Stimulated activated CD4-positive, alpha-beta T cell treated with anti-CD3 and anti-CD28 coated beads, Interleukin-1b, Interleukin-23, amount 100 ng/mL, for 4 hours (primary cell): ENCODE measurements at places on chromosomes 6 and 20.

DNA sequence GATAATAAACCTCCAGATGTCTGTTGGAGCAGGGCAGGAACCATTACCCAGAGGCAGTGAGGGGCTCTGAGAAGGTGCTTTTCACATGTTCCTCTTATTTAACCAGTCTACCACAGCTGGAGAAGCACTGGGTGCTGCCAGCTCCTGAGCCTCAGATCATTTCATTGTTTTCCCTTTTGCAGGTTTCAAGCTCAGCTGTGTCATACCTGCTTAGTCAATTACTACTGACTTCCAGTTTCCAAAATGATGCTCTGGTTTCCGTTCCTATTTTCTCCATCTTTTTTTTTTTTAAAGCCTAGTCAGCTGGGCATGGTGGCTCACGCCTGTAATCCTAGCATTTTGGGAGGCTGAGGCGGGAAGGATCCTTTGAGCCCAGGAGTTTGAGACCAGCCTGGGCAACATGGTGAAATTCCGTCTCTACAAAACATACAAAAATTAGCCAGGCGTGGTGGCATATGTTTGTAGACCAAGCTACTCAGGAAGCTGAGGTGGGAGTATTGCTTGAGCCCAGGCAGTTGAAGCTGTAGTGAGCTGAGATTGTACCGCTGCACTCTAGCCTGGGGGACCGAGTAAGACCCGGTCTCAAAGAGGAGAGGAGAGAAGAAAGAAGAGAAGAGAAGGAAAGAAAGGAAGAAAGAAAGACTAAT, 6.7 kb downstream of the FLOT1 start:
- DNase-seq: no peak

DNA sequence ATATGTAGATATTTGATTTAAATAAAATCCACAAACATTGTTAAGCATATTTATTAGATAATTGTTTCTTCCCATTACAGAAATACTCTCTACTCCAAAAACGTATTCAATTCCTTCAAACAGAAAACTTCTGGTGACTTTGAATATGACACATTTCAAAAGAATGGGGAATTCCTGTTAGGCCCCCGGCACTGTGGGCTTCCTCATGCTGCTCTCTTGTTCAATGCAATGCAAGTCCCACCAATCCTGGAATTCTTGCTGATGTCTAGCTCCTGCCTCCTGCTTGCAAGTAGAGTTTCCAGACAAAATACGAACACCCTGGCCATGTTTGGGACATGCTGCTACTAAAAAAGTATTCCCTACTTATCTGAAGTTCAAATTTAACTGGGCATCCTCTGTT, 544.1 kb downstream of the QKI start:
- DNase-seq: no peak

DNA sequence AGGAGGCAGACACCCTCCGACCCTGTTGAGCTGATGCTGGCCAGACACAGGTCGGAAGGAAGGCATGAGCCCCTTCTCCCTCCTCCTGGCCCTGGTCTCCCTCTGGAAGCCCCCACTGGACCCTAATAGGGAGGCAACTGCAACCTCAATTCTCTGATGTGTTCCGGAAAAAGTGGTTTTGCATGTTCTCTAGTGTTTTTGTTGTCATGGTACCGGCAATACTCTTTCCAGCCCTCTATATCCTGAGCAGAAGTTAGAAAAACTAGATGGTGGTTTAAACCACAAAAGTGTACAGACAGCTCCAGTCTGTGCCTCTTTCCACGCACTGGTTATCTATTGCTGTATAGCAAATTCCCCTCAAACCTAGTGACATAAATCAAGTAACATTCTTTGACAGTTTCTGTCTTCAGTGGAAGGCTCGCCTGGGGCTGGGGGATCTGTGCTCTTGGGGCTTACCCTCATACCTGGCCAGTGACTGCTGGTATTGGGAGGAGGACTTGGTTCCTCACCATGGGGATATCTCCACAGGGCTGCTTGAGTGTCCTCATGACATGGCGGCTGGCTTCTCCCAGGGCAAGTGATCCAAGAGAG, 37.0 kb downstream of the SYTL3 start:
- DNase-seq: no peak

- DNase-seq: no peak
Observed at GRCh38 chr6:155382338-155382685, 68.0 kb upstream of the TFB1M start.

GRCh38 chr20:49583669-49584417, 15.9 kb upstream of the PTGIS start:
- DNase-seq: no peak

DNA sequence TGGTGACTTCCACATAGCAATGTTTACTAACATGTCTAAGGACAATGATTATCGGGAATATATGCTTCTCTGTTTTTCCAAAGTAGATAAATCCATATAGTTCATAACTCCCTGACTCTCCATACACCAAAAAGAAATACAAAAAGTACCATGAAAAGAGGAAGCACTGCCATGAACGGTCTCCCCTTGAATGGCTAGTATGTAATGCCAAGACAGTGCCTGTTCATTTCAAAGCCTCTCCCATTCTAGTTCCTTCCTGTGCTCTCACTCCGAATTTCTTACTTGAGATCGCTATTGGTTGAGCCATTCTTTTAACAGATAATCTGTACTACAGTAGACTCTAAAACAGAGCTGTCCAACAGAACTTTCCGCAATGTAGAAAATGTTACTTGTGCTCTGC, 54.8 kb upstream of the EDN1 start:
- no peak for DNase-seq

DNA sequence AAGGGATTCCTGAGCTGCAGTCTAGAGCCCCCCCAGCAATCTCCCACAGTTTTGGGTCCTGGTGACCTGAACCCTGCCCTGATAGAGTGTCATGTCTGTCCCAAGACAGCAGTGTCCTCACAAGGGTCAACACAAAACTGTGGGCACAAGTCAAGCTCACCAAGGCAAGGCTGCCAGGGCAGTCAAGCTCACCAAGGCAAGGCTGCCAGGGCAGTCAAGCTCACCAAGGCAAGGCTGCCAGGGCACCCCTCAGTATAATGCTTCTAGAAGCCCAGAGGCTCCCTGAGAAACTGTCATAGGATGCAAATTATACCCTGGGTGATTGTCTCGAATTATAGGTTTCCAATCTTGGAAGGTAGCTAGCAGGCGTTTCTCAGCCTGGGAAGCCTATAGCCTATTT, 108.5 kb downstream of the NFATC2 start:
- no peak for DNase-seq

DNA sequence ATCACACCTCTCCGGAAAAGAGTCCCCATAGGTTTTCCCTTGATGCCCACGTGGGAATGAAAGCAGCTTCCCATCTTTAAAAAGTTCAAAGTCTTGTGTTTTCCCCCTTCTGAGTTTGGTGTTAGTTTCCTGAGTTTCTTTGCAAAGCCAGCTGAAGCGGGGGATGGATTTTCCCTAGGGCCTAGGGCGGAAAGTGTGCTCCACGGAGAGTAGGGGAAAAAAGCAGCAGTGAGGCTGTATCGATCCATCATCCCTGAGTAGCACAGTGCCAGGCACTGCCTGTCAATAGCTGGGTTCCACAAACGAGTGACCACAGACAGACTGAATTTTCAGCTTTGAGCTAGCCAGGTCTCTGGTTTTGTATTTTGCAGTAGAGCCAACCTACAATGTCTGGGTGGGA, 1.3 kb downstream of the DAAM2 start:
- no peak for DNase-seq

DNA sequence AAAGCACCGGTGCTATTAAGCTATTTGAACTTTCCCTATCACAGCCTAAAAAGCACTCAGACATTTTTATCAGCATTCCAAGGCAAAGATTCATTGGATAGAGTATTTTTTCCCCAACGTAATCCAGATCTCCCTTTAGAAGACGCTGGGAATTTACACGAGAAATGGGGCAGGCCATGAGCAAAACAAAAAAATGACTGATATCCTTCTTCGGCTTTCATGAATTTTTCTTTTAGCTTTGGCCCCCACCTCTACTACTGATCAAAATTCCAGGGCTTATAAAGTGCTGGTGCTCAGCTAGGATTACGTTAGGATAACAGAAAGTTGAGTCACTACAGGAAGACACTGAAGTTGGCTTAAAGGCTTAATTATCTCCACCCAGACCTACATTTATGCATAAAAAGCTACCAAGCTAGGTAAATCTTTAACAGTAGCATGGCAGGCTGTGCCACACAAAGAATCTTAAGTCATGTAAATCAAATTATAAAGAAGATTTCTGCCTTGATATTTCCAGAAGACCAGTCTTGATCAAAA, 418.5 kb upstream of the BTBD3 start:
- no peak for DNase-seq

DNA sequence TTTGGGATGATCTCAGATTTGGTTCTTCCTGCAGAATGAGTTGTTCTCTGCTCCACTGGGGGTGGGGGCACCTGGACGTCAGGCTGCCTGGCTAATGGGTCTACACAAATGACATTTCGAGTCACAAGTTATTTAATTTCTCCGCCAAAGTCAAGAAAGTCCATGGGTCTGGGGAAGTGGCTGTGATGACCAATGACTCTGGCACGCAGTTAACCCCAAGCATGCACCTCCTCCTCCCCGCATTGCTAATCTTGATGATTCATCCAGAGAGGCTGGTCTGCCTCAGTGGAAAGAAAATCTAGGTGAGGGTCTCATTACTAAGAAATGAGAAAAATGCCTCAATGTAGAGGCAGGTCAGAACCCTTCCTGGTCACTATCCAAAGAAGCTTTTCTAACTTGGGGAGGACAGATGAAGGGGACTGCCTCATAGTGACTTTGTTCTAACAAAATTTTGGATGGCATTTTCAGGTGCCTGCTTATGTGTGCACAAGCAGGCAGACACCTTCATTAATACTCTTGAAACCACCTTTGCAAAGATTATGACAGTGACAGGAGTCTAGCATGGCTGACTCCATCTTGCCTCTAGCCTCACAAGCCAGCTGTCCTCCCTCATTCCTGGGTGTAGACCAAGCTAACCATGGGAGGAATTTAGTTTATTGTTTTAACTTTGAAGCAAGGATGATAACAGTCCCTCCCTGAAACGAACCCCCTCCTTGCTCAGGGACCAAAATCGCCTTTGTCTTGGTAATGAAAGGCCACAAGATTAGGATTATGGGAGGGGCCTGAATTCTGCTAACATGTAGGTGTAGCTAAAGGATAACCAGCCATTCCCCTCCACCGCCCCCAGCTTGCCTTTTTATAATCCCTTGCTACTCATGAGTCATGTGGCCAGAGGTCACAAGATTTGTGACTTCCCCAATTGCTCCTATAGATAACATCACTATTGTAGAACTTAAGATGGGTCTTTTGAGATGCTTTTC, 98.6 kb upstream of the MRPS10 start:
- DNase-seq: no peak

DNA sequence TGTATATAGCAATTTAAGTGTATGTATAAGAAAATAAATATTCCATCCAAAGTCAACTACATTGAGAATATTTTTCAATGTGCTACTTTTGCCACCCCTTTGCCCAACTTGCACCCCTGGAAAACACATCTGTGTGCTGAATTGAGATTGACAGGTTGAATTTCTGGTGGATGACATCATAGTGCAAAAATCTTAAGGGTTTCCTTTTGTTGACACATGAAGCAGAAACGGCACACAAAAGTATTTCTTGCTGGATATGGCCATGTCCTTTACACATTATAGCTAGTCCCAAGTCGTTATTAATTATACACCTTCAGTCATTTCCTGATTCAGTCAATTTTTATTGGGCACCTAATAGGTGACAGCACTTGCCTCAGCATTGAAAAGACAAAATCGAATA, 188.7 kb upstream of the FBXL4 start:
- no peak for DNase-seq
